Cardiac muscle cell (in vitro differentiated cells and primary cell): ENCODE measurements at places on chromosomes 3 and 15. TPM values are rescaled to one million over a fixed set of nuclear protein-coding genes. Genes with fewer than 3 reads are reported as not detected.

Gene LRRC31
- polyA plus RNA-seq, result not detected in 2 replicates

Gene DALRD3
- polyA plus RNA-seq, result 54.6 and 96.2 TPM in 2 replicates

Gene OR5K2
- polyA plus RNA-seq, result not detected in 2 replicates

Gene CCR9
- 0.22 and 0.71 TPM in 2 replicates for polyA plus RNA-seq

Gene MAGI1
- 33.9 and 52.3 TPM in 2 replicates for polyA plus RNA-seq

- H3K27me3 ChIP-seq, result no peaks in the 10 kb centered on the region
- no peaks in the 10 kb centered on the region for H3K4me1 ChIP-seq
- no peak for DNase-seq
- H3K27ac ChIP-seq, result no peak overlapping the region
- no peak overlapping the region for H3K4me3 ChIP-seq
Observed at GRCh38 chr3:95424279-95424678, 1361.4 kb downstream of the NSUN3 start.

GRCh38 chr3:55857633-55858032 is 370.5 kb upstream of the WNT5A start:
- no peak overlapping the region for H3K27ac ChIP-seq
- no peaks in the 10 kb centered on the region for H3K36me3 ChIP-seq
- no peak for DNase-seq
- H3K4me3 ChIP-seq, result no peak overlapping the region

GRCh38 chr3:126021224-126021623 is 52.2 kb downstream of the ROPN1B start:
- no peak overlapping the region for H3K27ac ChIP-seq
- no peak overlapping the region for H3K4me3 ChIP-seq
- no peaks in the 10 kb centered on the region for H3K27me3 ChIP-seq
- no peak for DNase-seq
- no peaks in the 10 kb centered on the region for H3K36me3 ChIP-seq

GRCh38 chr15:52733088-52733487 is 53.9 kb upstream of the ATOSA start:
- peaks cover 4% of the 10 kb centered on the region for H3K4me1 ChIP-seq
- H3K36me3 ChIP-seq, result no peaks in the 10 kb centered on the region
- peak; percentile 79 for DNase-seq
- no peak overlapping the region for H3K4me3 ChIP-seq
- H3K27ac ChIP-seq, result no peak overlapping the region

- no peaks in the 10 kb centered on the region for H3K4me1 ChIP-seq
- no peak for DNase-seq
- H3K27ac ChIP-seq, result no peak overlapping the region
Observed at GRCh38 chr3:33062866-33063265, 34.1 kb downstream of the GLB1 start.

Gene RTP4
- polyA plus RNA-seq, result not detected in 2 replicates

DNA sequence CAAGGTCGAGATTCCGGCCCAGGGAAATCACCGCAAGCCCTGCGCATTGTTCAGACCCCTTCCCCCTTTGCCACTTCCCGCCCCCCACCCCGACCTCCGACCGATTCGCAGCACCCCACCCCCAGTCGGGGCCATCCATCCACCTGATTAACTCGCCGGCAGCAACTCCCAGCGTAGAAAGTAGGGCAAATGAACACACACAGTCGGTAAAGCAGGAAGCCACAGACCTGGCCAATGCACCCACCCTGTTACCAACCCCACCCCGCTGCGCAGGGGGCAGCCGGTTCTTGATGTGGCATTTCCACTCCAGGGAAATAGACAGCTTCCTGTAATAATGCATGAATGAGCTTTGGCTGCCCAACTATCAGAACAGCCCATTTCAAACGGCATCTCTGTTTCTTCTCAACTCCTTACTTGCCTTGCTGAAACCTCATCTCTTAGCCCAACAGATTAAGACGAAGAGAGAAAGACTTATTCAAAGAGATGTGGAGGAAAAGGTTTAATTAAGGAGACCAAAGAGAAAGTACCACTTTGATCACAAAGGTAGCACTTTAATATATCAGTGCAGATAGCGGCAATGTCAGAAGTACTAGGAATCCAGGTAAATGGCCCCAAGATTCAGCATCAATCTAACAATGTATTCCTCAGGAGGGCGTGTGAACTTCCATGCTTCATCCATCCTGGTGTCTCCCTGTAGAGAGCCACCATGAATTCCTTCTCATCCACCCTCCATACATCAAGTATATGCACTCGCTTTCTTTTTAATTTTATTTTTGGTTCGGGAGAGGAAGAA is 1.9 kb downstream of the TNIK start:
- peak overlapping the region; percentile 86 for H3K27ac ChIP-seq
- H3K4me3 ChIP-seq, result peak overlapping the region; percentile 95
- no peaks in the 10 kb centered on the region for H3K27me3 ChIP-seq
- peaks cover 23% of the 10 kb centered on the region for H3K4me1 ChIP-seq
- no peaks in the 10 kb centered on the region for H3K36me3 ChIP-seq
- DNase-seq, result no peak

Gene ST8SIA2
- polyA plus RNA-seq, result 4.0 and 4.5 TPM in 2 replicates

DNA sequence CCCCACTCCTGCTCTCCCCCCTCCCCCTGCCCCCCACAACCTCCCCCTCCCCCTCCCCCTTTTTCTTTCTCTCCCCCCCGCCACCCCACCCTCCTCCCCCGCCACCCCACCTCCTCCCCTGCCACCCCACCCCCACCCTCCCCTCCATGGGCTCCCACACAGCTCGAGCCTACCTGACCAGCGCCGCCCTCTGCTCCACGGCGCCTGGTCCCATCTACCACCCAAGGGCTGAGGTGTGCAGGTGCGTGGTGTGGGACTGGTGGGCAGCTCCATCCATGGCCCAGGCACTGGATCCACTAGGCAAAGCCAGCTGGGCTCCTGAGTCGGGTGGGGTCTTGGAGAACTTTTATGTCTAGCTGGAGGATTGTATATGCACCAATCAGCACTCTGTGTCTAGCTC is 68.3 kb upstream of the KCNAB1 start:
- DNase-seq, result no peak
- H3K27ac ChIP-seq, result no peak overlapping the region
- no peaks in the 10 kb centered on the region for H3K36me3 ChIP-seq
- no peaks in the 10 kb centered on the region for H3K4me1 ChIP-seq

GRCh38 chr3:43288366-43288765 is 2.0 kb downstream of the SNRK start:
- H3K4me3 ChIP-seq, result no peak overlapping the region
- H3K27ac ChIP-seq, result no peak overlapping the region
- H3K36me3 ChIP-seq, result no peaks in the 10 kb centered on the region

Gene B3GALNT1
- polyA plus RNA-seq, result 6.6 and 10.8 TPM in 2 replicates

Gene CPA3
- polyA plus RNA-seq, result not detected in 2 replicates

DNA sequence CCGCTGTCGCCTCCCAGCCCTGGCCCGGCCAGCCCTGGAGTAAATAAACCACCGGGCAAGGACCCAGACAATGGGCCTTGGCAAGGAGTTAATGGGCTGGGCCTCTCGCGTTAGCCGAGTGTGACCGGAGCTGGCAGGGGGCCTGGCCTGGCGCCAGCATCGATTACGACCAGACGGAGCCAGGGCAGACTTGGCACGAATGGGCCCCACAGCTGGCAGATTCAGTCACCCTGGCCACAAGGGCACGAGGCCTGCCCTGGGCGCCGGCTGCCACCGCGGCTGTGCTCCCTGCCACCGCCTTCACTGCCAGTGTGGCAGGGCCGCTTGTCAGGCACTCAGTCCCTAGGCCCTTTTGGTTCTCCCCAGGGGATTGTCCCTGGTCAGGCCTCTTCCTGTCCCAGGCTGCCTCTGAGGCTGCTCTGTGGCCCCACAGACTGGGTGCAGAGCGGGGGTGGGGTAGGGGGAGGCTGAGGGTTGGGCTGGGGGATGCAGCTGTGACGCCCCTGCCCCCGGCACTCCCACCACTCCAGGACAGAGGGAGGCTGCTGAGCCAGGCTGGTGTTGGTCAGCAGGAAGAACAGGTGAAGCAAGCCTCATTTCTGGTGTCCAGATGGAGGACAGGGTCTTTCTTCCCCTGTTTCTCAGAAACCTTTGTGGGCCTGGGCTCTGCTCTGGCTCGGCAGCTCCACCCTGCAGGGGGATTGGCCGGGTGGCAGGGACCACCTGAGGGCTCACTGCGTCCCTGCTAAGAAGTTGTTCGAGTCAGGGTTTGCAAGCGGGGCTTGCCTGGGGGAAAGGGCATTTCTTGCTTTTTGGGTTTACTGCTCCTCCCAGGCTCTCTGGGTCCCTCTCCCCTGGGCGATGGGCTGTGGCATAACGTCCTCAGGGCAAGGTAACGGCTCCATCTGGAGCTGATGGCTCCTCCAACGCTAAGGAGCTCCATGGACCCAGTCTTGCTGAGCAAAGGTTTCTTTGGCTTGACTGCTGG is 30.5 kb upstream of the SRP14 start:
- H3K4me1 ChIP-seq, result peaks cover 14% of the 10 kb centered on the region
- no peaks in the 10 kb centered on the region for H3K36me3 ChIP-seq
- DNase-seq, result peak; percentile 44
- no peak overlapping the region for H3K4me3 ChIP-seq
- no peaks in the 10 kb centered on the region for H3K27me3 ChIP-seq

Gene CFAP100
- 0.09 TPM in 1 of 2 replicates, not detected in the other for polyA plus RNA-seq

GRCh38 chr3:20246662-20247061 is 60.7 kb upstream of the SGO1 start:
- no peaks in the 10 kb centered on the region for H3K36me3 ChIP-seq
- H3K27me3 ChIP-seq, result no peaks in the 10 kb centered on the region
- no peak overlapping the region for H3K4me3 ChIP-seq
- no peaks in the 10 kb centered on the region for H3K4me1 ChIP-seq
- H3K27ac ChIP-seq, result no peak overlapping the region

GRCh38 chr15:80643431-80643951 is 51.6 kb upstream of the ABHD17C start:
- H3K4me3 ChIP-seq, result no peak overlapping the region
- DNase-seq, result peak; percentile 54
- H3K36me3 ChIP-seq, result no peaks in the 10 kb centered on the region
- no peak overlapping the region for H3K27ac ChIP-seq
- no peaks in the 10 kb centered on the region for H3K27me3 ChIP-seq
- H3K4me1 ChIP-seq, result no peaks in the 10 kb centered on the region

DNA sequence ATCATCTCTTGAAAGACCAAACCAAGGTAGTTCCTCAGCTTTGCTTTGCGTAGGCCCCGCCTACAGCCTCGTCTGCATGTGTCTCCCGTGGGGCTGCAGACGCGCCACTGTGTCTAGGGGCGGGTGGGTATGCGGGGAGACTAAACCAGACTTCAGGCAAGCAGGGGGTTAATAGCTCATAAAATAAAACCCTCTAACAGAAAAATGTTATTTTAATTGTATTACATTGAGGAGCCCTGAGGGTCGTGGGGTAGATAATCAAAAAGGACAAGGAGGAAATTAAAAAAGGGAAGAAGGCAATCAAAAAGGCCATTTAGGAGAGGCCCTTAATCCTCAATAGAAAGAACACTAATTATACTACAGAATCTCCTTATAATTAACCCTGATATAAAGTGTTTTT is 247.6 kb upstream of the ICE2 start:
- no peak for DNase-seq
- H3K27ac ChIP-seq, result no peak overlapping the region
- no peaks in the 10 kb centered on the region for H3K36me3 ChIP-seq
- no peaks in the 10 kb centered on the region for H3K4me1 ChIP-seq
- H3K27me3 ChIP-seq, result peaks cover 3% of the 10 kb centered on the region
- H3K4me3 ChIP-seq, result no peak overlapping the region

DNA sequence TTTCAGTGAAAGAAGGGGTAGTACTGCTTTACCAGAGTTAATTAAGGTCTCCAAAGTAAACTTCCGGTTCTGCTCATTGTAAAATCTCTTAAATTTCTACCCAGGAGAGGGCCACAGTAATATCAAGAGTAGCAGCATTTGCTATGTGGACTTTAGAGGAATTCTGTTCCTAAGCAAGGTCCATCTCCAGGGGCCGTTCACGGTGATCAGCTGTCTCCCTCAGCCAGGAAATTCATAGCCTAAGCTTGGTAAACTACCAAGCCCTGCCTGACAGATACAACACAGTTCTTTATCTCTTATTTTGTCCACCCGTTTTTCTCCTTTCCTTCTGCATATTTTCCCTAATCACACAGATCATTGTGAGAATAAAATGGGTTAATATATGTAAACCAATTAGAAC is 2.3 kb downstream of the DUT start:
- H3K36me3 ChIP-seq, result peaks cover 4% of the 10 kb centered on the region
- H3K27me3 ChIP-seq, result no peaks in the 10 kb centered on the region
- no peak for DNase-seq
- peaks cover 4% of the 10 kb centered on the region for H3K4me1 ChIP-seq
- H3K27ac ChIP-seq, result no peak overlapping the region

DNA sequence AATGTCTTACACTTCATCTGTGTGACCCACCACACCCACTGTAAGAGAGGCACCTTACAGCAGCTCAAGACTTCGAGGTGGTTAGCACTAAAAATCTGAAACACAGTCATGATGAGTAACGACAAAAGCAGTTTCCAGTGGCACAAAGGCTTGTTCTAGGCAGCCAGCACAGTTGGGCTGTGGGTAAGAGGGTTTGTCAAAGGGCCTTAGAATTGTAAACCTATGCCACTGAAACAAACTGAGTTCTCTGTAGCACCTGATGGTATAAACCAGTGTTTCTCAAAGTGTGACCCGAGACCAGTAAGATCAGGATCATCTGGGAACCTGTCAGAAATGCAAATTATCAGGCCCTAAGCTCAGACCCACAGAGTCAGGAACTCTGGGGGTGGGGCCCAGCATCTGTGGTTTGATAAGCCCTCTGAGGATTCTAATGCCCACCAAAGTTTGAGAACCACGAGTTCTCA is 36.5 kb downstream of the DAPK2 start:
- H3K4me1 ChIP-seq, result peaks cover 7% of the 10 kb centered on the region
- no peak overlapping the region for H3K4me3 ChIP-seq
- H3K27me3 ChIP-seq, result no peaks in the 10 kb centered on the region
- no peak overlapping the region for H3K27ac ChIP-seq
- no peak for DNase-seq
- no peaks in the 10 kb centered on the region for H3K36me3 ChIP-seq

DNA sequence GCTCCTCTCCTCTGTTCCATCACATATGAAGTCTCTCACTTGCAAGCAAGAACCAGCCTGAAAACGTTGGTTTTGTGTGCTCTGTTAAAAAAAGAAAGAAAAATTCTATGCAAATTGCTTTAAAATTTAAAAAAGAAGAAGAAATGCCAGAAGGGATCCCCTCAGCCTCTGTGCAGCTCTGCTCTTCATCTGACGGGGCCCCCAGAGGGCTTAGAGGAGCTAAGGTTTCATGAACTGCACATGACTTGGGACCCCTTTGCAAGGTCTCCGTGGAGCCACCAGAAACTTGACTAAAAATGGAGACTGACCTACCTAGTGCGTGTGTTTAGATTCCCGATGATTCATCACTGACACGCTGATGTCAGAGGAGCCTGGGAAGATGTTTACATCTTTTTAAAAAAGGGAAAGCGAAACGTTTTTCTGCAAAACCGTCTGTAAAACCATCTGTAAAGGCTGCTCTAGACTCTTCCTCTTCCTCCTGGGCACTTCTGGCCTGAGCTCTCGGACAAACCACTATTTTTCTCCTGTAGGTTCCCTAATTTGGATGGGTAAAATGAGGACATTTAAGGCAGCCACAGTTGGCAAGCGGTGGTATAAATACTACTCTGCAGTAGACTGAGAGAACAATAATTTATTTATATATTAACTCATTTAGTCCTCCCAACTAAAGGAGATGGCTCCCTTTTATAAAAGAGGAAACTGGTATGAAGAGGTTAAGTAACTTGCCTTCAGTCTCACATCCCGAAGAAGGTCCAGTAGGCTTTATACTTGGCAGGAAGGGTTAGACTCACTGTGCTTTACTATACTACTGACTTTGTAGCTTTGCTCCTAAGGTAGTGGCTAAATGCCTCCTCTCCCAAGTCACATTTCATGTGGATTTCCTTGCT is 67.2 kb upstream of the POLG start:
- H3K27me3 ChIP-seq, result peaks cover 100% of the 10 kb centered on the region
- no peaks in the 10 kb centered on the region for H3K4me1 ChIP-seq
- no peak overlapping the region for H3K27ac ChIP-seq
- no peak for DNase-seq
- H3K4me3 ChIP-seq, result no peak overlapping the region

Gene GOLGA8H
- polyA plus RNA-seq, result 0.13 and 0.36 TPM in 2 replicates

Gene NOX5
- polyA plus RNA-seq, result 0.39 and 1.4 TPM in 2 replicates
